ENCODE measurements at places on chromosomes 5 and 9.

DNA sequence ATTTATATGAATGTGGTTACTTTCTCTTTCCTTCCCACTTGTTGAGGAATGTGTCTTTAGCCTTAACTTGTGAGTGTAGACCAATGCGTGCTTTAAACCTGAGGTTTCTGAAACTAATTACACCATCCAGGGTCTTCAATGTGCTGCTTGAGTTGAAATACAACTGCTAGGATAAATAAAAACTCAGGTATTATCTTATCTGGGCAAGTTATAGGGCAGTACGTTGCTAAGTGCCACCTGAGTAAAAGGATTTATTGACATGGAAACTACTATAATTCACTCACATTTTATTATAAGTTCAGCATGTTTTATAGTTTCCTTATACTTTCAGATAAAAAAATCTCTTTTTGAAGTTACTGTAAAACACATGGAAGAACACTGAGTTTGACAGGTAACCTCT lies 1136.8 kb upstream of the NUDT12 start:
- no peak for DNase-seq

- no peak for DNase-seq
These were observed 24.1 kb upstream of the FLT4 start for GRCh38 chr5:180673371-180674089.

GRCh38 chr9:29697011-29697410 lies 2123.7 kb upstream of the C9orf72 start:
- no peak for DNase-seq

DNA sequence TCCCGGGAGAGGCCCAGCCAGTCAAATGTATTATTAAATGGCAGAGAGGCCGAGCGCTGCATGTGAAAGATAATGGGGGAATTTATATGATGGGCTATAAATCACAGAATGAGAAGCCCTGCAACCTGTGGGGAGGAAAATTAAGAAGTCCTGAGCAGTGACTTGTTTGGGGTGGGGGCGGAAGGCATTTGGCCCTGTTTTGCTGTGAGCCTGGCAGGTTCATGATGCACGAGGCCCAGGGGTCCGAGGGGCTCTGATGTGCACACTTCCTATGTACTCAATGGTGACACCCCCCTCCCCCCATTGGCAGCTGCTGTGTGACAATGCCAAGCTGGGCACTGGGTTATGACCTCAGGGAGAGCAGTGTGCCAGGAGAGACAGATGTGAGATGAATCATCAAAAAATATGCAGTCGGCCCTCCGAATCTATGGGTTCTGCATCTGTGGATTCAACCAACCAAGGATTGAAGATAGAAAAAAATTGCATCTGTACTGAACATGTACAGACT lies 13.7 kb upstream of the DAB2IP start:
- DNase-seq, result no peak

- DNase-seq, result no peak
These were observed 70.0 kb upstream of the ZSWIM6 start for GRCh38 chr5:61262080-61262479.

DNA sequence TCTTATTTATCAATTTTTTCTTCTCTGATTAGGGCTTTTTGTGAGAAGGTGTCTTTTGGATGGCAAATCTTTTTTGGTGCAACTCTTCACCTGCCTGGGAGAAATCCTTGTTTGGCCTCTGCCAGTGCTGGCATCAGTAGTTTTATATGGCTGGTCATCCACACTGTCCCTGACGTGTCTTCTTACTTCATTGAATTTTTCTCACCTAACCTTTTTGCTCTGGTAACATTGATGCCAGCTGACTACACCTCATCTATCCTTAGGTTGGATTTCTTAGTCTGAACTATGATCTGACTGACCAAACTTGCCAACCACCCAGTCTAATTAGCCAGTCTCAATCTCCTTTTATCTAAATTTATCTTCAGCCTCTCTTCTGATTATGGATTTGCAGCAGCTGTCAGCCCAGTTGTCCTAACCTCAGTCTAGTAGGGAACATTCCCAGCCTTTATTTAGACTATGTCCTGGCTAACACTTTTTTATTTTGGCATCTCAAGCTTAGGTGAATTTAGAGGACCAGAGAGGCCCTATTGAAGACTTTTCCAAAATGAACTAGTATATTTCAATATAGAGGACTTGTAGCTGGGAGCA lies 10.6 kb upstream of the TMEM38B start:
- no peak for DNase-seq

All from posterior vena cava (tissue), 2 donors.